Activated CD8-positive, alpha-beta T cell treated with anti-CD3 and anti-CD28 coated beads, Interleukin-2, amount 10 ng/mL, durations not matched to agents 7 days and 5 days (primary cell): ENCODE measurements at places on chromosomes 2 and 18.
A peak's percentile ranks its signal among the peaks of the same experiment; 100 is the strongest.

- H3K4me1 ChIP-seq, result no peaks in the 10 kb centered on the region
- H3K36me3 ChIP-seq, result no peaks in the 10 kb centered on the region
- no peak overlapping the region for H3K27ac ChIP-seq
- DNase-seq, result no peak
- H3K27me3 ChIP-seq, result peaks cover 20% of the 10 kb centered on the region
Measured at GRCh38 chr18:74529811-74530583, 4.3 kb upstream of the CNDP1 start.

- no peak overlapping the region for H3K27ac ChIP-seq
- no peak overlapping the region for H3K4me3 ChIP-seq
Measured at GRCh38 chr2:114745700-114746099, 303.3 kb downstream of the DPP10 start.

- H3K36me3 ChIP-seq, result peaks cover 2% of the 10 kb centered on the region
- H3K27ac ChIP-seq, result peak overlapping the region; percentile 97
- peaks cover 14% of the 10 kb centered on the region for H3K4me1 ChIP-seq
- no peak overlapping the region for H3K4me3 ChIP-seq
- H3K27me3 ChIP-seq, result peaks cover 45% of the 10 kb centered on the region
Measured at GRCh38 chr2:144516981-144517865, 2.7 kb downstream of the ZEB2 start.

- peaks cover 7% of the 10 kb centered on the region for H3K36me3 ChIP-seq
- no peaks in the 10 kb centered on the region for H3K27me3 ChIP-seq
- DNase-seq, result no peak
- no peak overlapping the region for H3K27ac ChIP-seq
- H3K4me1 ChIP-seq, result no peaks in the 10 kb centered on the region
Measured at GRCh38 chr2:3413697-3414096, 34.2 kb downstream of the TRAPPC12 start.

- no peak for DNase-seq
- no peak overlapping the region for H3K4me3 ChIP-seq
- no peaks in the 10 kb centered on the region for H3K36me3 ChIP-seq
- H3K27ac ChIP-seq, result no peak overlapping the region
Measured at GRCh38 chr18:23616258-23616657, 30.0 kb upstream of the NPC1 start.

DNA sequence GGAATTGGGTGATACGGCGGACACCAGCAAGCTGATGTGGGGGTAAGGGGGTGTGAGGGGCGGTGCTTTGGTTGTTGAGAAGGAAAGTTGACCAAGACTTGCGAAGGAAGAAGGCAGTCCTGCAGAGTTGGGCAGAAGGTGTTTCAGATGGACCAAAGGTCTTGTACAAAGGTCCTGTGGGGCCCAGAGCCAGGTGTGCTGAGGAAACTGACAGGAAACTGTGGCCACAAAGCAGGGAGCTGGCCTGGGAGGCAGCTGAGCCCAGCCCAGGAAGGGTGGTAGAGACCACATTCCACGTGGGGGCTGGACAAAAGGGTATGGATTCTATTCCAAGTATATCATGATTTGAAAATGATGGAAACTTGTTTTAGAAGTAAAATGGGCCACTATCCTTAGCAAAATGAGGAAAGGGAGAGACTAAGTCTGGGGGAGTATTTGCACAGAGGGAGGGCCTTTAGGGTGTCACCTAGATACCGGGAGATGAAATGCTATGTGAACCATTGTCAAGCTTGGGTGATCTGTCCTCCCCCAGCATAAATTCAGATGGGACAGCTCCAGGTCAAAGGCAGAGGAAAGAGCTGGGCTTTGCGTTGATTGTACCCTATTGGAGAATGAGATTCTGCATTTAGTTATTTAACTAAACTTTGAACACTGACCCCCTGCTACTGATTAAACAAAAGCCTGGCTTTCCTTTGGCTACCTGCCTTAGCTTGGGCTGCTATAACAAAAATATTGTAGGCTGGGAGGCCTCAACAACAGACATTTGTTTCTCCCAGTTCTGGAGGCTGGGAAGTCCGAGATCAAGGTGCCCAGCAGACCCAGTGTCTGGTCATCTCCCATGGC, 4.3 kb upstream of the EDAR start:
- no peak overlapping the region for H3K4me3 ChIP-seq
- no peaks in the 10 kb centered on the region for H3K27me3 ChIP-seq
- no peaks in the 10 kb centered on the region for H3K4me1 ChIP-seq
- no peaks in the 10 kb centered on the region for H3K36me3 ChIP-seq
- H3K27ac ChIP-seq, result no peak overlapping the region

- H3K27me3 ChIP-seq, result peaks cover 7% of the 10 kb centered on the region
- H3K4me1 ChIP-seq, result peaks cover 29% of the 10 kb centered on the region
- peak; percentile 61 for DNase-seq
Measured at GRCh38 chr2:111632661-111633060, 251.3 kb downstream of the ANAPC1 start.

DNA sequence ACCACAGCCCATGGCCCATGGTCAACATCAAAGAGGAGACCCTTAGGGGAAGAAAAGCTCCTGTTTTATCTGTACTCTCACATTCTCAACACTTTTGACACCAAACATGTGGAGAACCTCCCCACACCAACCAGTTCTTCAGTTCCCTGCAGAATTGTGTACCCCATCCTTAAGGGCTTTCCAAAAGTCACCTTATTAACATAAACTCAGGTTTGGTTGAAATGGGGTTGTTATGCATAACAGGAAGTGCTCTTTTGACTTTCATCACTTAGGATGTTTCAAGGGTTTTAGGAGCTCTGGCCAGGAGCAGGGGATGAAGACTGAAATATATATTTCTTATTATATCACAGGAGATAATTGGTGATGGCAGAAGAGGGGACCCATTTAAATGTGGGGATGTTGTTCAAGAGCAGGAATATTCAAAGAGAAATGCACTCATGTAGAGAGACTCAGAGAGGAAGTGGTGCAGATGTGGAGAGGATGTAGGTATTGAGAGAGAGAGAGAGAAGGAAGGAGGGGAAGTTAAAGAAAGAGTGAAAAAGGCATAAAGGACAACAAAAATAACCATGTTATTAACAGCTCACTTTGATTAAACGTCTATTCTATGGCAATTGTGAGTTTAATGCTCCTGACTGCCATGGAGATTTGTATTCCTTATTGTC, 35.2 kb downstream of the SP140L start:
- DNase-seq, result no peak
- peak overlapping the region; percentile 1 for H3K4me3 ChIP-seq
- peaks cover 85% of the 10 kb centered on the region for H3K36me3 ChIP-seq

DNA sequence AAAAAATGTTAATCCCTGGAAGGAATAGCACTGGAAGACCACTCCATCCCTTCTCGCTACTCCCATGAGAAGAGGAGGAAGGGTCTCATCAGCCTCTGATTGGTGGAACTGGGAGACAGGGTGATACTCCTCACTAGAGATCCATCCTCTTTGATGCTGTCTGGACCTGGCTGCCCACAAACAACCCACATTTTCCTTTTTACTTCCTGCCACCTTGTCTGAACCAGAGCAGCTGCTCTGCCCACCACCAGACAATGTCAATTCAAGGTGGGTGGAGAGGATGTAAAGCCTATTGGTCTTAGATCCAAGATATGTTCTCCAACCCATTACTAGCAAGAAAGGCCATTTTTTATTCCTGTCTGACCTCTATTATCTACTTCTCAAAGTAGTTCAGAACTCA, 246.9 kb upstream of the TANK start:
- DNase-seq, result no peak
- peaks cover 5% of the 10 kb centered on the region for H3K27me3 ChIP-seq
- H3K27ac ChIP-seq, result no peak overlapping the region

DNA sequence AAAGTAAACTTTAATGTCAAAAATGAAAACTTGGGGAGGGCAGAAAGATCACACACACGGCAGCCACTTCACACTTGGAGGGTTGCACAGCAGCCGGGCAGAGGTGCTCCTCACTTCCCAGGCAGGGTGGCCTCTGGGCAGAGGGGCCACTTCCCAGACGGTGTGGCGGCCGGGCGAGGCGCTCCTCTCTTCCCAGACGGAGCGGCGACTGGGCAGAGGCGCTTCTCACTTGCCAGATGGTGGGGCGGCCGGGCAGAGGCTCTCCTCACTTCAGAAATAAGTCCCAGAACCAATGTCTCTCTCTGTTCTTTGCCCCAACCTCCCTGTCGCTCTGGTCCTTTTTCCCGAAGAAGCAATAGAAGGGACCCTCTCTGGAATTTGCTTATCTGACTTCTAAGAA, 65.7 kb upstream of the LRPPRC start:
- DNase-seq, result no peak
- no peak overlapping the region for H3K27ac ChIP-seq
- no peaks in the 10 kb centered on the region for H3K36me3 ChIP-seq
- no peaks in the 10 kb centered on the region for H3K4me1 ChIP-seq
- no peak overlapping the region for H3K4me3 ChIP-seq

GRCh38 chr2:39515273-39515896, 78.3 kb upstream of the MAP4K3 start:
- H3K36me3 ChIP-seq, result no peaks in the 10 kb centered on the region
- no peak overlapping the region for H3K27ac ChIP-seq
- no peaks in the 10 kb centered on the region for H3K27me3 ChIP-seq
- no peak for DNase-seq
- peaks cover 22% of the 10 kb centered on the region for H3K4me1 ChIP-seq

DNA sequence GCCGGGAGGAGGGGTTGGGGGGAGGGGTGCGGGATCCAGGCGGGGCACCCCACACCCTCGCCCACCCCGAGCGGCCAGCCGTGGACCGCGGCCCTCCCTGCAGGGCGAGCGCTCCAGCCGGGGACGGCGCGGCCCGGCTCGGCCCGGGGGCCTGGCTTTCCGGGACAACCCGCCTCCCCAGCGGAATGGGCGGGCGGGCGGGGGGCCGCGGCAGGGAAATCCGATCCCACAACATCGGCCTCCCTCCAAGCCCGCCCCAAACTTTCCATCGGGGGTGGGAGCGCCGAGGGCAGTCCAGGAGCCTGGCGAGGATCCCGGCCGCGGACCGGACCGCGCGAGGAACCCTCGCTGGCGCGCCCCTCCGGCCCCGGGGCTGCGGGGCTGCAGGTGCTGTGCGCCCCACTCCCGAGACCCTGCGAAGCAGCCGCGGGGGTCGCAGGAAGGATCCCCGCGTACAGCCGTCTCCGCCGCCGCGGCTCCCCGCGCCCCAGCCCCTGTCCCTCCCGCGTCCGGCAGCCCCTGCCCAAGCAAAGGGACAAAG, 529 bp downstream of the SEMA4C start:
- peaks cover 4% of the 10 kb centered on the region for H3K27me3 ChIP-seq
- no peak for DNase-seq
- no peak overlapping the region for H3K27ac ChIP-seq
- peaks cover 14% of the 10 kb centered on the region for H3K36me3 ChIP-seq

DNA sequence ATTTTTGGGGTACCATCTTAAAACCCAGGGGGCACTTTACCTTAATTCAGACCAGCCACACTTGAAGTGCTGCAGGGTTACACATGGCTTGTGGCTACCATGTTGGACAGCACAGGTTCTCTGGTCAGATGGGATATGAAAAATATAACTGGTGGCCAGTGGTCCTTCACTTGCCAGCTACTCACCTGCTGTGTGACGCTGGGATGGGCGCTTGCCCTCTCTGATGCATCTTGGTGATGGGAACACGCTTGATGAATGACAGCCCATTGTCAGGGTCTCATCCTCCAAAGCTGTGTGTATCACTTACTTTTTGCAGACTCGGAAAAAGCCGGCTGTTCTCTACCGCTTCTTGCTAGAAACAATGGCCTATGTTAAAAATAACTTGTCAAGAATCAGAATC, 22.5 kb downstream of the HJURP start:
- no peak overlapping the region for H3K4me3 ChIP-seq
- DNase-seq, result no peak
- peaks cover 30% of the 10 kb centered on the region for H3K36me3 ChIP-seq
- no peaks in the 10 kb centered on the region for H3K4me1 ChIP-seq
- H3K27me3 ChIP-seq, result peaks cover under 1% of the 10 kb centered on the region

GRCh38 chr2:37421686-37422085, 77.3 kb downstream of the QPCT start:
- no peaks in the 10 kb centered on the region for H3K4me1 ChIP-seq
- H3K36me3 ChIP-seq, result no peaks in the 10 kb centered on the region
- no peak overlapping the region for H3K27ac ChIP-seq
- DNase-seq, result no peak

DNA sequence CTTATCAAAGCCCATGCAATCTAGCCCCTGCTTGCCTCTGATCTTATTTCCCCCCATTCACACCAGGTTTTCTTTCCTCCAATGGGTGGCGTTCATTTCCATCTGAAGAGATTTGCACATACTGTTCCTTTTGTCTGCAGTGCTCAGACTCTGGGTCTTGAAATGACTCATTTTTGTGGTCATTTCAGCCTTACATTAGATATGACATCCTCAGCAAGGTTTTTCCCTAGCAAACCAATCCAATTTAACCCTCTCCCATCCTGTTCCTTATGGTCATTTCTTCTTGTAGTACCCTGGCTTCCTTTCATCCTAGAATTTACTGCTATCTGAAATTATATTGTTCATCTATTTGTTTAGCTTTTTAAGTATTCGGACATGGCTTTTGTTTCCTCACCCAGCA, 42.5 kb upstream of the SCN1A start:
- H3K4me1 ChIP-seq, result no peaks in the 10 kb centered on the region
- no peak overlapping the region for H3K27ac ChIP-seq
- no peaks in the 10 kb centered on the region for H3K27me3 ChIP-seq
- no peak for DNase-seq

DNA sequence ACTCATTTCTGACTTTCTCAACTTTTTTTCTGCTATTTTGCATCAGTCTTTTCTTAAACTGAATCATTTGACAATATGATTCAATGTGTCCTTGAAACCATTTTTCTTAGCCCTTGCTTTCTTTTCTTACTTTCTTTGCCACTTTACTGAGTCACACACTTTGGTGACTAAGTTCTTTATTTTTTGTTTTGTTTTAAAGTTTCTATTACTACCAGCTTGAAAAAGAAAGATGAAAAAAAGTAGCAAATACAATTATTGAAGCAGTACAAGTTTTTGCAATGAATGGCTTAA, 116.5 kb downstream of the DOCK10 start:
- H3K4me1 ChIP-seq, result peaks cover 93% of the 10 kb centered on the region
- no peak for DNase-seq
- peaks cover 88% of the 10 kb centered on the region for H3K36me3 ChIP-seq
- H3K4me3 ChIP-seq, result peak overlapping the region; percentile 56

GRCh38 chr2:231894566-231895380, 31.4 kb downstream of the NPPC start:
- no peak overlapping the region for H3K4me3 ChIP-seq
- no peaks in the 10 kb centered on the region for H3K4me1 ChIP-seq
- no peak overlapping the region for H3K27ac ChIP-seq
- peaks cover 7% of the 10 kb centered on the region for H3K27me3 ChIP-seq
- no peak for DNase-seq

GRCh38 chr2:113012436-113013335, 7.4 kb downstream of the IL36A start:
- H3K36me3 ChIP-seq, result no peaks in the 10 kb centered on the region
- H3K27me3 ChIP-seq, result peaks cover 9% of the 10 kb centered on the region
- no peak overlapping the region for H3K27ac ChIP-seq
- DNase-seq, result no peak
- no peak overlapping the region for H3K4me3 ChIP-seq
- peaks cover 10% of the 10 kb centered on the region for H3K4me1 ChIP-seq

- no peak overlapping the region for H3K4me3 ChIP-seq
- no peak for DNase-seq
- H3K27ac ChIP-seq, result no peak overlapping the region
Measured at GRCh38 chr2:12921321-12921720, 204.6 kb downstream of the TRIB2 start.

GRCh38 chr18:13353084-13353823, 134.7 kb downstream of the LDLRAD4 start:
- peak overlapping the region; percentile 26 for H3K4me3 ChIP-seq
- H3K27ac ChIP-seq, result peak overlapping the region; percentile 85
- H3K36me3 ChIP-seq, result peaks cover 15% of the 10 kb centered on the region
- H3K4me1 ChIP-seq, result peaks cover 15% of the 10 kb centered on the region
